ENCODE measurements at places on chromosomes 2 and 18. TPM values are rescaled to one million over a fixed set of nuclear protein-coding genes. Genes with fewer than 3 reads are reported as not detected.

NAT8 gene
- not detected for total RNA-seq

WIPF1 gene
- total RNA-seq = 20.1 TPM

SCN2A gene
- 2.2 TPM for total RNA-seq

SLC8A1 gene
- total RNA-seq = 83.4 TPM

CYS1 gene
- 7.1 TPM for total RNA-seq

FABP1 gene
- total RNA-seq = not detected

LOXHD1 gene
- not detected for total RNA-seq

ZSWIM2 gene
- not detected for total RNA-seq
